ENCODE measurements at places on chromosomes 2 and 18.

DNA sequence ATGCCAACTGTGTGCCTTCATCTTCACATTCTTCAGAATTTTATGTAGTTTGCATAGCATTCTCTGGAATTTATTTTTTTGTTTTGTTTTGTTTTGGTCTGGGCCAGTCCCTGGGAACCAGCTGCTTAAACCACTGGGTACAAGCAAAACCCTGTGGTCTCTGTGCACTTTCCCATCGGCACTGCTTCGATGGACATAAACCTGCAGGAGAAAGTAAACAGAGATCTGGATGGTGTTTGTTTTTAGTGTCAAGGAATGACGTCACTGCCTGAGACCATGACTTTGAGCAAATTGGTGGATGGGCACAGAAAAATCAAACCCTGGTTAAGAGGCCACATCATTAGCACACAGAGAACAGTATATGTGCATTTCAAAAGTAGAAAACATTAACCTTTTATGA lies 64.7 kb upstream of the RASGRP3 start:
- DNase-seq = peak; percentile 78

DNA sequence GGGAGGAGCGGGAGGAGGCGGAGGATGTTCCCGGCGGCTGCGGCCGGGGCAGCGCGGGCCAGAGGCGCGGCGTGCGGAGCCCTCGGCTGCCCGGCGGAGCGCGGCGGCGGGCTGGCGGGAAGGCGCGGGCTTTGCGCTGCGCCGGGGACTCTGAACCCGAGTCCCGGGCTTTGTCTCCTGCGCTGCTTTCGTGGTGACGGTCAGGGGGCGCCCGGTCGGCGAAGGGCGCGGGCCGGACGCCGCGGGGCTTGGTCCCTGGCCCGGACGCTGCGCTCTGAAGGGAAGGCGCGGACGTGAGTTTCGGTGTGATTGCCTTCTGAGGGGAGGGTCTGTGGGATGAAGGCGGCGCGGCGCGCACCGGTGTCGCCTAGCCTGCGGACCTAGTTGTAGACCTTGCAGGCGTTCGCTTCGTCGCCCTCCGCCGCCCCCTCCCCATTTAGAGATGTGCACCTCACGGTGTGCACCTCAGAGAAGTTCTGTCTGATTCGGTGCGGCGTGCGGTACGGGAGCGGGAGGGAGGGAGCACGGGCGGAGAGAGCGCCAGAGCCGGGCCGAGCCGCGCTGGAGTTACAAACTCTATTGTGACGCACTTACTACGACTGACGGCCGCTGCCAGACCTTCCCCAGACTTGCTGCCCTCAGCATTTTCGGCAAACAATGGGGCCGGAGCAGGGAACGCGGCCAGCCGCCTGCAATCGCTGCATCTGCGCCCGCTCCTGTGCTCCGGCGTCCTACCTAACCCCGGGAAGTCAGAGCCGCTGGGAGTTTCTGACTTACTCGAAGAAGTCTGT lies 2.1 kb downstream of the BCL2L11 start:
- peak; percentile 92 for DNase-seq

DNA sequence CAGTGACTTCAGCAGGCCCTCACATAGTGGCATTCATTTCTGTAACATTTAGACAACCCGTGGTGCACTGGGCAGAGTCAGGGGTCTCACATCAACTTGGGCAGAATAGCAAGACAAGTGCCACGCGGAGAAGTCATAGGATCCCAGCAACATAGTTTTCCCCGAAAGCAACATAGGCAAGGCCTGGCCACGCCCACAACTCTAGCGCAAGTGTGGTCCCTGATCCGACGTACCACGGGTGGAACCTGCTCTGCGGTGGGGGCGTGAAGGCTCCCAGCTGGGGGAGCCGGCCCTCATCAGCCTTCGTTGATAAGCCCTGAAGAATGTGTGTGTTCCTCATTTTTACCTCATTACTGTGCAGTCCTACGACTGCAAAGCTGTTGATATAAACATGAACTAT lies 261.2 kb downstream of the EIPR1 start:
- no peak for DNase-seq

DNA sequence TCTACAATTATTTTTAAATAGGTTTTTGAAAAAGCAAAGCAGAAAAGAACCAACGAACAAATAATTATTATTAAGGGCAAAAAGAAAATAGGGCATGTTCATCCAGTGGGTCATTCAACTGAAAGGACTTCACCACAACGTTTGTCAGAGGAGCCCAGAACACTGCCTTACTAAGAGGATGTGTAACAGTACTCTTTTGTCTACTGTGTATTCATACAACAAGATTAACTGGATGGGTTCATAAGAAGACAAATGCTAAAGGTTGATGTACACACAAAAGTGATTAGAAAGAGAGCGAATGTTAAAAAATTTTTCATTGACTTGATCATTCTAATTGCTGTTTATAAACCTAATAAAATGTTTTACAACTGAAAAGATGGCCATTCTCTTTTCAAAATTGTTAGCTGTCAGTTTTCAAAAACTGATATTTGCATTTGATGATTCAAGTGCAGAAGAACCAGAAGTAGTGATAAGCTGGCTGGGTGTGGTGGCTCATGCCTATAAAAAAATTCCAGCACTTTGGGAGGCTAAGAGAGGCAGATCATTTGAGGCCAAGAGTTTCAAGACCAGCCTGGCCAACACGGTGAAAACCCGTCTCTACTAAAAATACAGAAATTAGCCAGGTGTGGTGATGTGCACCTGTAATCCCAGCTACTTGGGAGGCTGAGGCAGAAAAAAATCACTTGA lies 33.1 kb downstream of the MGAT4A start:
- DNase-seq = no peak

- DNase-seq = no peak
These were observed 12.3 kb upstream of the SNED1 start for GRCh38 chr2:240985881-240986786.

DNA sequence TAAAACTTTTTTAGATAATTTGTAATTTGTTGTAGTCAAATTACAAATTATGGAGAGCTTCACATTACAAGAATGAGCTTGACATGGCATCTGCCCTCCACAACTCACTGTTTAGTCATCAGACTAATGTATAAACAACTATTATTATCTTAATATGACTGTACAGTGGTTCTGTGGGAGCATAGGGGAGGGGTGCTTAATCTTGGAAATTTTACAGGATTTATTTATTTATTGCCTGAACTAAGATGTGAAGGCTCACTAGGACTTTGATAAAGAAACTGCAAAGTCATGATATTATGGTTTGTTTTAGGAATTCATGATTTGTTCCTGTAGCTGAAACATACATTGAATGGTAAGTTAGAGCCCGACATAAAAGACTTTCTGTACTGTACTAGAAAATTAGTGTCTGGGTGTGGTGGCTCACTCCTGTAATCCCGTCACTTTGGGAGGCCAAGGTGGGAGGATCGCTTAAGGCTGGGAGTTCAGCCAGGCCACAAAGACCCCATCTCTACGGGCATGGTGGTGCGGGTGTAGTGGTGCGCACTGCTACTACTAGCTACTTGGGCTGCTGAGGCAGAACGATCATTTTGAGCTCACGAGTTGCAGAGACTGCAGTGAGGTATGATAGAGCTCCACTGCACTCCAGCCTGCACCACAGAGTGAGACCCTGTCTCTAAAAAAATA lies 2.1 kb downstream of the MARCHF7 start:
- peak; percentile 44 for DNase-seq

GRCh38 chr2:27807476-27807875 lies 36.0 kb downstream of the MRPL33 start:
- peak; percentile 44 for DNase-seq

DNA sequence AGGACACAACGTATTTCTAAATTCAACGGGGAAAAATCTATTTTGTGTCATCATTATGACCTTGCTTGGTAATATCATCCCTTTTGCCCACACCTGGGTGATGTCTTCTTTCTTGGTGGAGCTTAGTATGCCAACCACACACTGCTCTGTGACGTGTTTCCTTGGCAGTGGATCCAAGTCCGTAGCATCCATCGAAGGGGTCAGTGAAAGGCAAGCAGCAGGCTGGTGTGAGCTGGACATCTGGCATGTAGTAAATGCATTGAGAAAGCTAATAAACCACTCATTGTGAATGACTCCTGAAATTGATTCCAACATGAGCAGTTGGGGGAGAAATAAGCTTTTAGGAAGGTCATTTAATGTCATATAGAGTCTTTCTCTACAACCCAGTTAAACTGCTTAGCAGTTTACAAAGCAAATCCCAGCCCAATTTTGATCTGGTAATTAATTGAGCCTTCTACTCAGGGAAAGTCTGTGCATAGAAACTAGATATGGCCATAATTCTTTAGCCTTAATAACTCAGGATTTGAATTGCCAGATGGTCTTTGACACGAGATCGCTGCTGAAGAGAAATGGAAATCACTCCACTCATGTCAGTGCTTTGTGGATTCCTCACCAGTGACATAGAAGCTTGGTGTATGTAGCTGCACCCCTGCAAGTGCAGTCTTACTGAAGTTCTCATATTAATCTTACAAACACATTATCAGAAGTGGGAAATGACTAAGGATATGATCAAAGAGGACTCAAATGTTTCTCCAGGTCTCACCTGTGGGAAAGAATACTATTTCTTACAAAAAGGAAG lies 494.8 kb downstream of the CMPK2 start:
- peak; percentile 19 for DNase-seq

DNA sequence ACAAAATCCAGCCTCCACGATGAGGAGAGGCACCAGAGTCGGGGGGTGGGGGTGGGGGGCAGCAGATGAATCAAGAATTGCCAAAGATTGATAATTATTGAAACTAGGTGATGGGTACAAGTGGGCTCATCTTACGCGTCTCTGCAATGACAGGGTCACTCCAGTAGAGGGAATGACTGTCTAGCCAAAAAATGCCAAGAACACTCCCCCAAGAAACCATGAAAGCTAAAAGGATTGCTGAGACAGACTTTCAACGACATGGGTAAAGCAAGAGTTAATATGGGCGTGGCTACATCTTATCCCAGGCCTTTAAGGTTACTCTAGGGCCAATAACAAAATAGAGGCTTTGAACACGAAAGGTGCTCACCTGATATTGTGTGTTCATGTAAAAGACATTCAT lies 86.5 kb downstream of the STK39 start:
- DNase-seq = no peak

- no peak for DNase-seq
These were observed 124.1 kb downstream of the MMADHC start for GRCh38 chr2:149463328-149464002.

DNA sequence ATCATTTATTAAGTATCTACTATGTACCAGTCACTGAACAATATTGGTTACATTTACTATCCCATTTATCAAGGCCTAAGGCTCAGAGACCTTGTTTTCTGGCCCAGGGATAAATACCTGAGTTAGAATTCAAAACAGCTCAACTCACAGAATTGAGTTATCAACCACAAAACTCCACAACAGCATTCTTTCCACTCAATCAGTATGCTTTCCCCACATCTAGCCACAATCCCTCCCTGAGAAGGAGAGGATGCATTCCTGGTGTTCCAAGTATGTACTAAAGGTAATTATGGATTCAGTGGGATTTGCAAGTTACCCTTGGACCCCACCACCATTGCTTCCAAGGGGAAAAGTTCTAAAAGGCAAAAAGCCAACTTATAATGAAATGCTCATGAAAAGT lies 104.2 kb upstream of the PID1 start:
- DNase-seq = peak; percentile 34

GRCh38 chr2:201654616-201655384 lies 11.5 kb upstream of the TMEM237 start:
- DNase-seq = peak; percentile 86

DNA sequence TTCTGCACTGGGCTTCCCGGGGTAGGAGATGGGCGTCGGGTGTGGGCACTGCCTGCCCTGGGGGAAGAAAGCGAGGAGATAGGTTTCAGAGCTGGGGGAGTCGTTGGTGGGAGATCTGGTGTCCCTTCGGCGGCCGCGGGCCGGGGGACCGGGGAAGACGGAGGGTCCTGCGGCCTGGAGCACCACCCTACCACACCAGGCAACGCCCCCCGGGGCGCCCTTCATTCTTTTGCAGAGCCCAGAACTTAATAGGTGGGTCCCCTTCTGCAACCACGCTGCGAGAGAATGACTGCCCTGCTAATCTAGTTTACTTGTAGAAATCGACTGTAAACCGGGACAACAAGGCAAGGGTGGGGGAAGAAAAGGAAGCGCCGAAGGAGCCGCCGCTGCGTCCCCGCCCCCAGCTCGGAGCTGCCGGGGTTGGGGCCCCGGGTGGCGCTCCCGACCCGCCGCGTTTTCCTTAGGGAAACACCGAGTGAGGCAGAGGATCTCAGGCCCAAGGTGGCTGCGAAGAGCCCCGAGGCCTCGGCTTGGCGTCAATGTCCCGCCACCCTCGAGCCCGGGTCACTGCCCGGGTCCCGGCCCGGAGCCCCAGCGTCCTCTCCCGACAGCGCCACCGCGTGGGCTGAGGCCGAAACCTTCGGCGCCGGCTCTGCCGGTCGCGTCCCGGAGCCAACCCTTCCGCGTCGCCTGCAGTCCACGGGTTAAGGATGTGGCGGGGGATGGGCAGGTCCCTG lies 5.4 kb upstream of the SATB2 start:
- DNase-seq = peak; percentile 96

DNA sequence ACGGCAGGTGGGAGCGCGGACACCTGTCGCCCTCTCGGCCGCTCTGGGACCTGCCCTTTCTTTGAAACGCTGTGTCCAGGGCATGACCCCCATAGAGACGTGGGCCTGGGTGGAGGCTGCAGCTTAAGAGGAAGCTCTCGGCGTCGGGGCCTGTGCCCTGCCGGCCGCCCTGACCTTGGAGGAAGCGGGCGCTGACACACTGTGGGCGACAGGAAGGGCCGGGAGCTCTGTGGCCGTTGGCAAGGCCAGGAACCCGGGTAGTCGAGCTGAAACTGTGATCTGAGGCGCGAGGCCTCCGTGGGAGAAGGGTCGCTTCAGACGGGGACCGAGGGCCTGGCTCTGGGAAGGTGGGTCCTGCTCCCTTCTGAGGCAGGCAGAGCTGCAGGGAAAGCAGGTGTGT lies 28.2 kb downstream of the KCNG2 start:
- no peak for DNase-seq

- no peak for DNase-seq
These were observed 51.7 kb downstream of the SOS1 start for GRCh38 chr2:39069136-39069515.

GRCh38 chr2:219783359-219783975 lies 156.0 kb downstream of the SLC4A3 start:
- DNase-seq = peak; percentile 57

GRCh38 chr2:18551623-18552022 lies 8.8 kb downstream of the RDH14 start:
- no peak for DNase-seq

- DNase-seq = no peak
These were observed 299.7 kb downstream of the CDCA7 start for GRCh38 chr2:173654161-173654895.

DNA sequence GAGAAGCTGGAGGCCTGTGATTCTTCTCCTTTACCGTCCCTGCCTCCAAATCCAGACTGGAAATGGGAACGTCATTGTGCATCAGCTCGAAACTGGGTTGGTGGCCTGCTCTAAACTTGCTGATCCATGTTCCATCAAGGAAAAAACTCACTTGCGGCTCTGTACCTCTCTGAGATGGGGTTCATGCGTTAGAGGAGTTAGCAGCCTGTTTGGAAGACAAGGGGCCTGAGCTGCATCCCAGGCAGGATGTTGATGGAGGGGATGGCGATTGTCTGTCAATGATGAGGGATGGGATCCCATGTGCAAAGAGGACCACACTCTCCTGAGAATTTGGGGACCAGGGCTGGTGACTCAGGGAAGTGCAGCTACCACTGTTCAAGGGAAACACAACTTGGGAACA lies 26.0 kb downstream of the TWIST2 start:
- DNase-seq = no peak
